ENCODE measurements at places on chromosomes 5 and 9.
A peak's percentile ranks its signal among the peaks of the same experiment; 100 is the strongest.

DNA sequence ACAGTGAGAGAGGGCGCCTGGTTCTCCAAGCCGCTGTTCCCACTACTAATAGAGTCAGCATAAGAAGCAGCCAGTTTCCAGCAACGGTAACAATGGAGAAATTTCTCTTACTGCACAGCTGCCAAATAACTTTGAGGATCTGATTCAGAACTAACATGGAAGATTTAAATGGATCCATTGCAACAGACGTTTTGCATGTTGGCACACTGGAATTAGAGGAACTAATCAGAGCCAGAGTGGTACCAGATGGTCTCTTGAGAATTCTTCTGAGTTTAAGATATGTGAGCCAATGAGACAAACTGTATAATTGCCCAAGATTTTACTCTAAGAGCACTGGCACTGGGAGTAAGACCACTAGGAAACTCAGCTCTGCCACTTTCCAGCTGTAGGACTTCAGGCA, 186.5 kb downstream of the EFNA5 start:
- DNase-seq, result no peak

GRCh38 chr9:82726424-82727276, 336.3 kb downstream of the RASEF start:
- DNase-seq, result no peak

DNA sequence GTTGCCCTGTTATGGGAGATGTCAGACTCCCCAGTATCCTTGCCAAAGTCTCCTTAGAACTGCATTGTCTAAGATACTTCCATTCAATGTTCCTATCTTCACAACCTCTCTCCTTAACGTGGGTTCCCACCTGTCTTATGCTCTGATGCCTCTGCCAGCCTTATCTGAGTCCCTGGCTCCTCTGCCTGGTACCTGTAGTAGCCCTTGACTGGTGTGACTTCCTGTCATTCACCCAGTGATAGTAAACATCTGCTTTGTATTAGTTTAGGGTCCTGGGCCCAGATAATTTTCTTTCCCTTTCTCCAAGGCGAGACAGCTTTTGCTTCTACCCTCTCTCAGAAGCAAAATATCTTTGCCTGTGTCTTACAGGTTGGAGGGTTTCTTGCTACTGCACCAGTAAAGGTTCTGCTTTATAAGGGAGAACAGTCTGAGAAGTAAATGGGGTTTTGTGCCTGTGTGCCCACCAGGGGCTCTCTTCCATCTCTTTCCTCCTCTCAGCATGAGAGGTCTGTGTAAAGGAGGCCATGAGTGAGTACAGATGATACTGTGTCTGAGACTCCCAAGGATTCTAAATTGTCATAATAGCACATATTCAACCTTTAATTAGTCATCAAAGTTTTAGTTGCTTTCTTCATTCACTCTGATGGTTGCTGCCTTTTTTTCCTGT, 220.8 kb downstream of the PRR16 start:
- no peak for DNase-seq

DNA sequence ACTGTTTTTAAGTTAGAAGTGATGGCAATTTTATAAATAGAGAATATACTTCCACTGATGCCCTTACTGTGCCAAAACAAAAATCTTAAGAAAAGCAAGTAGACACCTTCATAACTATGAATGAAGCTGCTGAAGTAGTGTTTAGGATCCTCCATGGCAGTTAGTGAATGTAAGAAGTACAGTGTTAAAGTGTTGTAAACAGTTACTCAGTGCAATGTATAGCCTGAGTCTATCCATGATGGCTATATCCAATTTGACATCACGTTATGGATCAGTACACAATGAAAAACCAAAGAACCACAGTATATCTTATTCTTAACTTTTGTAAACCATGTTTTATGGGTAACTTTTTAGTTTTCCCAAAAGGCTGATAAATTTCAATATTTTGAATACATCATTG, 7.1 kb downstream of the CCNG1 start:
- no peak for DNase-seq

- DNase-seq, result no peak
Observed at GRCh38 chr5:20105915-20106314, 117.9 kb upstream of the CDH18 start.

- no peak for DNase-seq
Observed at GRCh38 chr9:8391566-8391965, 592.0 kb upstream of the DMAC1 start.

- DNase-seq, result no peak
Observed at GRCh38 chr5:133386662-133387061, 225.7 kb downstream of the FSTL4 start.

DNA sequence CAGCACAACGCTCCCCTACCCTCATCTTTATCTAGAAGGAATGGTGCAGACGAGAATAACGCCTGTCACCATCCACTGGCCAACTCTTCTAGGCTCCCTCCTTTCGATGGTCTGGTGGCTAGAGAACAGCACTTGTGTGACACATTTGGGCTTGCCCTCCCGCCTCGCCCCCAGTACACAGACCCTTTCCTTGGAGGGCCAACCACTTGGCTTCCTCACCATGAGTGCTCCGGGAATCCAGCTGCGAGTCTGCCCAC, 1.4 kb downstream of the GNAQ start:
- DNase-seq, result peak; percentile 6

GRCh38 chr5:168883281-168883741, 304.1 kb upstream of the PANK3 start:
- no peak for DNase-seq

DNA sequence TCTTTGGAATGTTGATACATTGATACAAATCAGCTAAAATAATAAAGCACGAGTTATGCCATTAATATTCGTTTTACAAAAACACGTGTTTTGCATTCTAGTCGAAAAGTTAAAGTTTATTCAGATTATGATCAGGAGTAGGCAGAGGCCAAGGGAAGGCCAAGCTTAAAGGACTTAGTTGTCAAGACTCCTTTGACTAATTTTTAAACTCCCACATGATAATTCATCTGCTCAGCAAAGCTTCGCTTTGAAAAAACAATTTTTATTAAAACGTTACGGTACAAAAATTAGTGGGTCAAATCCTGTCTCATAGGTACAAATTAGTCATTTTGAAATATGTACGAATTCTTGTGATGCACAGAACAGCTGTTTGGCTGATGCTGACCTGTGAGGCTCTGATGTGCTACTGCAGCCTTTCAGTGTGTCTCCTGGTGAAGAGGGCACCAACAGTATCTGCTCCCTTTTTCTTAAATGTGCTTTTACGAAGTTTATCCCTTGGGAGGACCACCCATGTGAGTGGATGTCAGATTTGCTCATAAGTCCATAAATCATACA, 23.0 kb upstream of the NR3C1 start:
- no peak for DNase-seq

- no peak for DNase-seq
Observed at GRCh38 chr9:1217076-1217475, 166.9 kb downstream of the DMRT2 start.
